NCI-H187 treated with DMSO at 0.1 percent for 48 hours (cell line): ENCODE measurements at places on chromosomes 5 and 9.
A peak's percentile ranks its signal among the peaks of the same experiment; 100 is the strongest.

GRCh38 chr5:9421884-9422283 is 124.0 kb downstream of the SEMA5A start:
- no peak for DNase-seq

DNA sequence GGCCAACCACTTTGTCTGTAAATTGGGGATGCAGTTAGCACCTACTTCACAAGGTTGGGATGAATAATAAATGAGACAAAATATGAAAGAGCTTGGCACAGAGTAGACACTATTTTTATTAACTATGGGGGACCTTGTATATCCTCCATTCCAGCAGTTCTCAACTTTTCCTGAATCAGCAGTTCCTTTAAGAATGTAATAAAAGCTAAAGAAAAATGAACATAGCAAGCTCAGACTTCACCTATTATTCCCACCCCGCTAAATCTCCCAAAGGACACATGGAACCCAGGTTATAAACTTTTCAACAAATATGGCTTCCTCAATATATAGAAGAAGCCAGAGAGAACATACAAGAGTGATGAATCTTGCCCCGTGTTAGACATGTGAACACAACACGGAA is 32.0 kb upstream of the TTC1 start:
- no peak for DNase-seq

DNA sequence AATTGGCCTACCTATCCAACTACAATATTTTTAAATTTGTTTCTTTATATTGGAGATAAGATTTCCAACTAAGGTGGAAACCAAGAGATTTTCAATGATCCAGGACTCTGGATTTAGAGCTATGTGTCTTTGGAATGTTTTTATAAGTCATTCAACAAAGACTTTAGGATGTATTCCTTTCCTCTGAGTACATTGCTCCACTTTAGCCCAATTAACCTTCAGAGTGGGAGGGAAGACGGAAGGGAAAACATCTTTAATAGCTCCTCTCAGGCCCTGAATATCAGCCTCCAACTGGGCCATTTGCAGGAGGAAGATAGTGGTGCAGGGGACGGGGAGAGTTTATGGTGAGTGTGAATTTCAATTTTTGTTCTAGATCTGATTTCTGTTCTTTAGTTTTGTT is 239.2 kb downstream of the PIK3R1 start:
- DNase-seq = no peak

DNA sequence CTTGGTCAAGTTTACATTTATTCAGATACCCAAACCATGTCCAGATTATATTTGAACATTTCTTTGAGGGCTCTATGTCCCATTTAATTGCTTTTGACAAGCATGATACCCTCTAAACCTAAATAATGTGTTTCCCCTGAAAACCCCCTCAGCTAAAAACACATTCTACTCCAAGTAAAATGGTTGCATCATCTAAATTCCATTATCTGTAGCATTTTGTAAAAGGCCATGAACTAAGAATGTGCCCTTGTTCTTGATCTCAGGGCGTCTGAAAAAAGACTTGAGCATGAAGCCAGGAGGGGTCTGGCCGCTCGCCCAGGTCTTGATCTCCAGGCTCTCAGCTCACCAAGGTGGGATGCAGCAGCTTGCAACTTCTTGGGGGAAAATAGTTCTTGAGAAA is 53.5 kb upstream of the ERCC6L2 start:
- no peak for DNase-seq

GRCh38 chr9:125460883-125461635 is 199.4 kb downstream of the GAPVD1 start:
- DNase-seq = peak; percentile 7

- DNase-seq = no peak
Observed at GRCh38 chr9:8468045-8468637, 668.6 kb upstream of the DMAC1 start.

DNA sequence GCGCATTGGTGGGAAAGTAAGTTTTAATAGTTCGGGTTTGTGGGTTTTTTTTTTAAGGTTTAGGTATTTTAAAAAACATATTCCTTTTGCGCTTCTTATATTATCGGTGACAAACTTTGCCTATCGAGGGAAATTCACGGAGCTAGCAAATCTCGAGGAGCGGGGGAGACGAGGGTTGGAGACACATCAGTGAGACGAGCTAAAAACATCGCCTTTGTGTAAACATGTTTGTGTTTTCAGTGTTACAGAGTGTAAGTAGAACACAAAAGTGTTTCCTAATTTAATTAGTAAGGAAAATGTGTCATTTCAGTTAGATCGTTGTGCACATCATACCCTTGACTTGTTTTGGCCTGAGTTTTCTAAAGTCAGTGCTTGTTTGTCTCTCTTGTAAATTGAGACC is 945 bp downstream of the BTF3 start:
- no peak for DNase-seq

DNA sequence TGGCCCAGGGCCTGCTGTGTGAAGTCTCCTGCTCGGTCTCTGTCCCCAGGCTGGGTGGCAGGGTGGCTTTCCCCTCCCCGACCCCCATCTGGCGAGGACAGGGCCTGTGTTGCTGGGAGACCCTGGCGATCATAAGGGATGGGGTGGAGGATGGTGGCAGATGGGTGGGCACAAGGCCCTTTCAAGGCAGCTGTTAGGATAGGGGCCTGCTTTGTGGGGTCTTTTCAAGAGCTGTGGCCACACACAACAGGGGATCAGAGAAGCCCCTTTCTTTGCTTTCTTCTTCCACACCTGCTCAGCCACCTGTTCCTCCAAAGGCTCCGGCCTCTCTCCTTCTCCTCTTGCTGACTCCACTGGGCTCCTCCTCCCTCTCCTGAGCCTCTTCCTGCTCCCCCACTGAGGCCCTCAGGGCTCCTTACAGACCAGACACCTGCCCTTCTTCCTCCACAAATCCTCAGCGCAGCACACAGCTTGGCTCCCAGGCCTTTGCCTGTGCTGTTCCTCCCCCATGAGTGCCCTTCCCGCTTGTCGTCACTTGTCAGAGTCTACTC is 15.0 kb upstream of the NEURL1B start:
- no peak for DNase-seq

GRCh38 chr9:115633104-115633503 is 515.1 kb upstream of the TNC start:
- no peak for DNase-seq

DNA sequence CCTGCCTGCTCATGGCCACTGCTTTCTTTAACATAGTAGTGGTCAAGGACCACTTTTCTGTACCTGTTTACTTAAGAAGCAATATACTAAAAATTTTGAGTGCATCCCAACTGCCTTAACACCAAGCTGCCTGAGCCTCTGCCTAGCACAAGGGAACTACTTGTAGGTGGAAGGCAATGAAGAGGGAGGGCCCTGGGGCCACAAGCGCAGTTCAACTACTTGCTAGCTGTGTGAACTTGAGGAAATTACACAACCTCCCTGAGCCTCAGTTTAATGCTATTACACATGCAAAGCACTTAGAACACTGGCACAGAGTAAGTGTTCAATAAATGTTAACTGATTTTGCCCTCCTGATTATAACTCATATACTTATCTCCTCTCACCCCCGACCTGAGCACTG is 6.3 kb downstream of the ARL15 start:
- DNase-seq = no peak

DNA sequence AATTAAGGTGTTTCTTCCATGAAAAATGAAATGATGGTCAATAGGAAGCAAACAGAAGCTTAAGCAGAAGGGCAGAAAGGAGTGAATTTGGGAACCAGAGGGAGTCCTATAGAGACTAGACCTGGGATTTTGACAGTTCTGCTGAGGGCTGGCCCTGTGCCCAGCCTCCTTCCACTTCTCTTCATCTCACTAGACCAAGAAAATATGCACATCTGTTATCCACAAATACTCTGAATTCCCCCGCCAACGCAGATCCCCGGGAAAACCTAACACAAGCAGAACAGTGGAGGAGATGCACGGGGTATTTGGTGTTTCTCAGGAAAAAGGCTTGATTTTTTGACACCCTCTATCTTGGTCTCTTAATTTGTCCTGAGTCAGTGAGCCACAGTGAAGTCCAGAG is 22.7 kb downstream of the GRIA1 start:
- DNase-seq = no peak

DNA sequence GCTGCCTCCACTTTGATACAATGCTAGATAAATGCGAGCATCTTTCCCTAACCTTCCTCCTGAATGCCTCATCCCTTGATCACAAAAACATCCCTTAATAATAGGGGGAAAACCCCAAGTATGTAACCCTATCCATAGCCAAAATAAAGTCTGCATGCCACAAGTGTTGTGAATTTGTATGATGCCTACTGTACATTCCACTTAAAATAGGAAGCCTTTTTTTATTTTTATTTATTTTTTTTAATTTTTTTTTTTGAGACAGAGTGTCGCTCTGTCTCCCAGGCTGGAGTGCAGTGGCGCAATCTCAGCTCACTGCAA is 207.0 kb downstream of the AOPEP start:
- no peak for DNase-seq

- no peak for DNase-seq
Observed at GRCh38 chr9:137789295-137789895, 88.2 kb upstream of the CACNA1B start.

- no peak for DNase-seq
Observed at GRCh38 chr9:113631871-113632665, 168.5 kb downstream of the RGS3 start.

DNA sequence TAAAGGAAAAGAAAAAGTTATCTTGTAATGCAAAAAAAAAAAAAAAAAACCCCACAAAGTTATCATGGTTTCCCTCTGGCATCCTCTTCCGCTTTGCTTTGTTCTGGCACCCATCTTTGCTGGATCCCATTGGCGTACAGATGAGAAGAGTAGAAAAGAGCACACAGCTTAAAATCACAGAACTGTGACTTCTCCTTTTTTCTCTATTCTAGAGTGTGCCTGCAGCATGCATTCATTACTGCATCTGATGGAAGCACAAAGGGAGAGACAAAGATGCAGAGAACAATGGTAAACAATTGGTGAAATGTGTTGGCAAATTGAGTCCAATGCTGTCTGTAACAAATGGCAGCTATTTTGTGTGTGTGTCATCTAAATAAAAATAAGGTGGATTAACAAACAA is 440.8 kb upstream of the PIK3R1 start:
- DNase-seq = no peak

- no peak for DNase-seq
Observed at GRCh38 chr5:151612689-151613427, 21.7 kb upstream of the FAT2 start.

- DNase-seq = no peak
Observed at GRCh38 chr5:76941000-76941399, 11.8 kb upstream of the CRHBP start.

DNA sequence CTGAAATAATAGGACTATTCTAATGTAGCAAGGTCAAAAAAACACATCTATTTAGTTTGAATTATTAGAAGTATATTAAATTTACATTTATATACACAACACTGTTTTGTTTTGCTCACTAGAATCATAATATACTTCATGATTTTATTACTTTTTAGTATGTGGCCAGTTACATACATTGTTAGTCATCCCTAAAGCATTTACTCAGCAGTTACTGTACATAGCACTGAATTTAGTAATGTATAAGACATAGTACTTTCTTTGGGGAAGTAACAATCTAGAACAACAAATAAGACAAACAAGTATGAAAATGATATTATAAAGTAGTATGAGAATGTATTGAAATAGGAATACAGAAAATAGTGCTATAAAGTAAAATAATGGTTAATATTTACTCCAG is 28.2 kb downstream of the ERCC8 start:
- no peak for DNase-seq

DNA sequence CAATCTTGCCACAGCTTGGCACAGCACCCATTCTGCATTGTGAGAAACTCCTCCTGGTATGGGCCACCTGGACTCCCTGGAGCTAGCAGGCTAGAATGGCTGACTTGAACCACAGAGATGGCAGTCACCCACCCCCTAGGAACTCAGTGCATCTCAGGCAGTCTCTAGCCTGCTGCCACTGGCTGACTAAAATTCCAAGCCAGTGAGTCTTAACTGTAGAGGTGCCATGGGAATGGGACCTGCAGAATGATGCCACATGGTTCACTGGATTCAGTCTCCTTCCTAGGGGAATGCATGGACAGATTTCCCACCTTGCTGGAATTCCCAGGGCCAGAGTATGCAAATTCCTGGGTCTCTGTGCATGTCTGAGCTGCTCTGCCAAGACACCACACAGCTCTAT is 382.9 kb downstream of the MAN2A1 start:
- DNase-seq = no peak

DNA sequence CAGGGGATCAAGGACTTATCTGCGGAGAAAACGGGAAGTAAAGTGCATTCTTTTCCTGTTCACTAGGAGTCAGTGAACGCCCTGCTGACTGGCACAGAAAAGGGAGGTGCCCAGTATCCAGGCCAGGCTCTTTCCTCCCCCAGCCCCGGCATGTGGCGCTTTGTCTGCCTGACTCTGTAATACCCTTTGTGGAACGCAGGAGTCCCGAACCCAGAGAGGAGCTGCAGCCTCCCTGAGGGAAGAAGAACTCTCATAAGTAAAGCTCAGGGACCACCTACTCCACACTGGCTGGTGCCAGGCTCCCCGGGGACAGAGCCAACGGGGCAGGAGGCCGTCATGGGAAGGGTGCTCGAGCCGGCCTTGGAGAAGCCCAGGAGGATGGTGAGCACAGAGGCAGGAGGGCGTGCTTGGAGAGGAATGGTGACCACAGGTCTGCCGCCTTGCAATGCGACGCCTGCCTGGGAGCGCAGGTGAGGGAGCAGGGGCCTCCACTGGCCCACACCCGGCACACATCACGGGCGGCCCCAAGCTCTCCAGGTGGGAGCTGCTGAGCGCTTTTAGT is 31.5 kb downstream of the VAV2 start:
- DNase-seq = no peak

- no peak for DNase-seq
Observed at GRCh38 chr5:26761446-26761845, 276.9 kb downstream of the CDH9 start.

- DNase-seq = no peak
Observed at GRCh38 chr9:12988258-12988657, 213.4 kb downstream of the LURAP1L start.

DNA sequence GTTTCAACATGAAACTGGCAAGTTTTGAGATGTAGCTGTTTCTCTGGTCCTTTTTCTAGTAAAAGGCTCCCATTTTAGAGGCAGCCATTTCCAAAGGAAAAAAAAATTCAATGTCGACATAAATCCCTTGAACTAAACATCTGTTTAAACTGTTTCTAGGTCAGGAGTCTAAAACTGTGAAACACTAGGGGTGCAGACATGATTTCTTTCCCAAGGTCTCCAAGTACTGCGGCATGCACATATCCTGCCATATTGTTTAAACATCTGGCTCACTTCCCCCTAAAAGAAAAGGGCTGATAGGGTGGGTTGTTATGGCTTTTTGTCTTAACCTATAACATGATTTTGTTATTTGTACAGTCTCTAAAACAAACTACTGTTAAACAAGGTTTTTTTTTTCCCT is 51.1 kb downstream of the NFIB start:
- no peak for DNase-seq

GRCh38 chr5:160702934-160703333 is 149.1 kb downstream of the ATP10B start:
- DNase-seq = no peak

DNA sequence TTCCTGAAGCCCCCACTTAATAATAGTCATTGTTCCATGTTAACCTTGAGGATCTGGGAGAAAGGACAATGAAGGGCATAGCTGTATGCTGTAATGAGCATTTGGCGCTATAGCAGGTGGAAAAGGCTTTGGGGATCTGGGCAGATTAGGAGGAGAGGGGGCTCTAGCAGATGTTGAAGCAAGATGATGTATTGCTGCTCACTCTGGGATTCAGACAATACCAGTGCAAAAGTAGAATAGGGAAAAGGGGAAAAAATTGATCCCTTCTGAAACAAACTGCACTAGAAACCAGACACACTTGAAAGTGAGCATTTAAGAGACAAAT is 575.3 kb upstream of the MEF2C start:
- no peak for DNase-seq
